ENCODE measurements at places on chromosomes 4 and X. TPM values are rescaled to one million over a fixed set of nuclear protein-coding genes. Genes with fewer than 3 reads are reported as not detected.

GRCh38 chr4:75985116-75985515, 5.6 kb downstream of the SDAD1 start:
- DNase-seq = no peak
- no peaks in the 10 kb centered on the region for H3K27me3 ChIP-seq
- H3K36me3 ChIP-seq = no peaks in the 10 kb centered on the region
- no peak overlapping the region for H3K4me3 ChIP-seq
- peaks cover 12% of the 10 kb centered on the region for H3K4me1 ChIP-seq
- H3K27ac ChIP-seq = no peak overlapping the region

DNA sequence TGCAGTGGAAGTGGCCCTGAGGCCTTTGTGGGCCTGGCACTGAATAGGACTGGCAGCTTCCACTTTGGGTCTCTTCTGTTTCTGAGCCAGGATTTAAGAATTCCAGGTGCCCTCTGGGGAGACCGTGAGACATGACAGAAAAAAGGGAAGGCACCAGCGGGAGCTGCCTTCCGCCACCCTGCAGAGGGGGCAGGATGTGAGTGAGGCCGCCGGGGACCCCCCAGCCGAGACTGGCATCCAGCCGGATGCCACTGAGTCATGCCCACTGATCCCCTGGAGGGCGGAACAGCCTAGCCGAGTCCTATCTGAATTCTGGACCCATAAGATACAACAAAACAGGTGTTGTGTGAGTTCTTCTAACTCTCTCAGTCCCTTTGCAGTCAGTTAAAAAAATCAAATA, 41.3 kb downstream of the C4orf50 start:
- no peak for DNase-seq
- no peaks in the 10 kb centered on the region for H3K27me3 ChIP-seq
- H3K4me1 ChIP-seq = peaks cover 50% of the 10 kb centered on the region
- no peaks in the 10 kb centered on the region for H3K36me3 ChIP-seq
- no peak overlapping the region for H3K27ac ChIP-seq
- H3K4me3 ChIP-seq = no peak overlapping the region

CT45A3 gene
- not detected for total RNA-seq

DNA sequence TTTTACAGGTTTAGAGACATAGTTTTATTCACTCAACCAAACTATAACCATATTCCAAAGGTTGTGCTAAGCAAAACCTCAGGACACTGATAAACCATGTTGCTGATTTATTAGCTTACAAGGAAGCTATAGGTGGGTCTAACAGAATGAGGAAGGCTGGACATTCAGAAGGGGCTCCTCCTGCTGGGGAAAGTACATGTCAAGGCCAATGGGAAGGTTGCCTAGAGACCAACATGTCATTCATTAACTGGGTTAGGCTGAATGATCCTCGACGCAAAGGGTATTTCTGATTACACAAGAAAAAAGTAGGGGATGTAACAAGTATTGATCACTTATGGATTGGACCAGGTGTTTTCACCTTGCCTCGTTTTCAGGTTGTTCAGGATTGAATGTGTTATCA, 30.3 kb downstream of the SLC10A6 start:
- no peak overlapping the region for H3K27ac ChIP-seq
- H3K36me3 ChIP-seq = no peaks in the 10 kb centered on the region
- no peak overlapping the region for H3K4me3 ChIP-seq
- DNase-seq = no peak

GRCh38 chr4:138078751-138079520, 163.2 kb downstream of the SLC7A11 start:
- no peaks in the 10 kb centered on the region for H3K27me3 ChIP-seq
- H3K27ac ChIP-seq = no peak overlapping the region
- no peak overlapping the region for H3K4me3 ChIP-seq
- H3K4me1 ChIP-seq = no peaks in the 10 kb centered on the region

DNA sequence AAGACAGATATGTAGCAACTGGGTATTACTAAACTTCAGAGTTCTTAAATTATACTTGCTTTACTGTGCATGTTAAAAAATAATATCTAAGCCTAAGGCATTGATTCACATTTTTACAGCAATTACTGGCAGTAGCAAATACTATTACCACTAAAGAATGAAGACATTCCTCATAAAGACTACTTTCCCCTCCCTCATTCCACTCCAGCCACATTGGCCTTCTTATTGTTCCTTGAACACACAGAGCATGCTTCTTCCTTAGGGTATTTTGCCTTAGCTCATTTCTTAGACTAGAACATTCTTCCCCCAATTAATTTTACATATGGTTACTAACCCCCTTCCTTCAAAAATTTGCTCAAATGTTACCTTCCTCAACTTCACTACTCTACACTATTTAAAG, 717.0 kb downstream of the CCSER1 start:
- H3K4me1 ChIP-seq = no peaks in the 10 kb centered on the region
- no peak overlapping the region for H3K27ac ChIP-seq
- no peaks in the 10 kb centered on the region for H3K27me3 ChIP-seq
- DNase-seq = no peak
- no peak overlapping the region for H3K4me3 ChIP-seq

DNA sequence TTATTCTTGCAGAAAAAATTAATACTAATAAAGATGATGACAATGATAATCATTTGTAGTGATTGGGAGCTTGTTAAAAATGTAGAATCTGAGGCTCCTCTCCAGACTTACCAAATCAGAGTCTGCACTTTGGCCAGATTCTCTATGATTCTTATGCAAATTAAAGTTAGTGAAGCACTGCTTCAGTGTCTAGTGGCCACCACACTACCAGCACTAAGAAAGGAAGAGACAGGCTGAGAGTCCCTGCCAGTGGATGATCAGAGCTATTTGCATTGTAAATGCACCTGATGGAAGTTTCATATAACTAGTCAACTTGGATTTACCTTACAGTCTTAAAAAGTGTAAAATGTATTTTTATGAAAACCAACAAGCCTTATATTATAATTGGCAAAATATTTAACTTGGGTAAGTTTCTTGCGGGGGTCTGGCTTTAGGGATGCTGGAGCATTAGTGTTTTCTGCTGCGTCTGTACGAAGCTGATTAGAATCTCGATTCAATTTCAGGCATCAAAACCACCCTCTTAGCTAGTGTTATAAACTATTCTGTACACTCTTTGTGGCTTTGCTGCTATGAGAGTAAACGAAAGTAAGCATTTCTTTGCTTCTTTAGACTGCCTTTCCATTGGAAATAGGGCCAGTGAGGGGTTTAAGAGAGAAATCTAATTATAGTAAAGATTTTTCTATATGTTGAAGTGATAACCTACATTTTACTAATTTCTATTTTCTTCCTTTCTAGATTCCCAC, 114.1 kb downstream of the TLL1 start:
- H3K36me3 ChIP-seq = no peaks in the 10 kb centered on the region
- no peaks in the 10 kb centered on the region for H3K27me3 ChIP-seq
- H3K4me3 ChIP-seq = no peak overlapping the region
- no peak overlapping the region for H3K27ac ChIP-seq

NCAPG gene
- total RNA-seq = 46.3 TPM

CXCL10 gene
- total RNA-seq = not detected

Data from Karpas-422 (cell line).